ENCODE measurements at places on chromosomes 7 and 10. TPM values are rescaled to one million over a fixed set of nuclear protein-coding genes. Genes with fewer than 3 reads are reported as not detected.

Gene FAM25G
- total RNA-seq, result not detected

Gene TRIL
- total RNA-seq, result 0.25 TPM

Gene TMEM273
- total RNA-seq, result not detected

Gene CYP3A4
- not detected for total RNA-seq

Gene PRPS1L1
- total RNA-seq, result not detected

Gene DRGX
- total RNA-seq, result not detected

Gene MRLN
- total RNA-seq, result not detected

Gene CHPF2
- total RNA-seq, result 60.8 TPM

Gene CHCHD1
- 17.5 TPM for total RNA-seq

Gene ITPRID1
- not detected for total RNA-seq

Gene PPIA
- 2,725 TPM for total RNA-seq

Gene DUS4L
- total RNA-seq, result 12.6 TPM

Gene TDRD1
- 0.62 TPM for total RNA-seq

Gene CALHM2
- total RNA-seq, result 19.7 TPM

Gene TMEM229A
- not detected for total RNA-seq

Gene KIF11
- 59.2 TPM for total RNA-seq

Gene SPDYE8
- total RNA-seq, result not detected

Gene ZNF679
- not detected for total RNA-seq

Gene GPC2
- 1.2 TPM for total RNA-seq

Gene EBF3
- total RNA-seq, result 0.12 TPM

Gene LIPJ
- not detected for total RNA-seq

Gene PRLHR
- not detected for total RNA-seq

Gene RAB19
- total RNA-seq, result not detected

Gene NPY4R
- not detected for total RNA-seq

Gene HPSE2
- 0.50 TPM for total RNA-seq

Gene SLC13A4
- under 0.01 TPM for total RNA-seq

Measured in uterine smooth muscle cell (primary cell).